Activated CD4-positive, alpha-beta T cell treated with anti-CD3 and anti-CD28 coated beads, Interleukin-2, amount 10 ng/mL, durations not matched to agents 7 days and 5 days (primary cell): ENCODE measurements at places on chromosomes 12 and 14. TPM values are rescaled to one million over a fixed set of nuclear protein-coding genes. Genes with fewer than 3 reads are reported as not detected.

- DNase-seq, result no peak
- no peak overlapping the region for H3K27ac ChIP-seq
- no peak overlapping the region for H3K4me3 ChIP-seq
- H3K36me3 ChIP-seq, result peaks cover 11% of the 10 kb centered on the region
Observed at GRCh38 chr14:33985242-33985641, 34.4 kb upstream of the EGLN3 start.

DNA sequence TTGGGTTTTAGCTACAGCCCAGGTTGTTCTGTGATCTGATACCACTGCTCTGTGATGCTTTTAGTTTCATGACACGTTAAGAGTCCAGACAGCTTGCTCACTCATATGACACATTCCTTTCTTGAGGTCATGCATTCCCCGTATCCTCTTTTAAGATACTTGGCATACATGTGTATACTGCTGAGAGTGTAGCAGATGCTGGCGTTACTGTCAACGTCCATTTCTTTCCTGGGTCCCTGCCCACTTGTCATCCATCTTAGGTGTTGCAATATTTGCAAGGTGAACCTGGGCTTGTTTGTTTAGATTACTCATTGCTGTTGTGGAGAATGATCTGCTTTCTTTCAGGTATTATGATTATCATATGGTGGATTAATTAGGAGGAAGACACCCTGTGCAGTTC, 9.1 kb upstream of the EMP1 start:
- DNase-seq, result no peak
- H3K27me3 ChIP-seq, result peaks cover 25% of the 10 kb centered on the region
- H3K4me3 ChIP-seq, result no peak overlapping the region
- H3K27ac ChIP-seq, result no peak overlapping the region
- peaks cover 17% of the 10 kb centered on the region for H3K4me1 ChIP-seq

Gene SERPINA10
- not detected for total RNA-seq

DNA sequence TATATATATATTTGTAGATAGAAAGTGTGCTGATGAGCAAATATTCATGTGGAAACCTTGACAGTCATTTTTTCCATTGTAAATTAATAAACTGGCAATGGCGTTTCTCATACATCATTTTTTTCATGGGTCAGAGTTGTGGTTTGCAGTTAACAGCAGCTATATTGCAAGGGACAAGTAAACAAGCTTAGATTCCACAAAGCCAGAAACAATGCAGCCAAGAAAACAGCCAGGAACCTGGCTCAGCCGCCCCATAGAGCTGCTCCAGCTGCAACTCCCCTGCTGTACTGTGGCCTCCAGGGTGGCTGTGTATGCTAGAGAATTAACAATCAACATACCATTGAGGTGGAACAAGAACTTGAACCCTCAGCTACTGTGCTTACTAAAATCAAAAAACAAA, 298.2 kb downstream of the TMEM132D start:
- no peaks in the 10 kb centered on the region for H3K36me3 ChIP-seq
- no peaks in the 10 kb centered on the region for H3K4me1 ChIP-seq
- no peaks in the 10 kb centered on the region for H3K27me3 ChIP-seq
- no peak overlapping the region for H3K4me3 ChIP-seq

- peaks cover 2% of the 10 kb centered on the region for H3K27me3 ChIP-seq
- no peak overlapping the region for H3K4me3 ChIP-seq
- no peaks in the 10 kb centered on the region for H3K4me1 ChIP-seq
- DNase-seq, result no peak
Observed at GRCh38 chr12:5264006-5264405, 167.9 kb upstream of the NTF3 start.

GRCh38 chr12:121428883-121429282, 29.0 kb downstream of the RNF34 start:
- H3K4me1 ChIP-seq, result peaks cover 3% of the 10 kb centered on the region
- H3K4me3 ChIP-seq, result no peak overlapping the region
- H3K27ac ChIP-seq, result no peak overlapping the region
- peaks cover 72% of the 10 kb centered on the region for H3K36me3 ChIP-seq
